ENCODE measurements at places on chromosomes 3 and 15.

DNA sequence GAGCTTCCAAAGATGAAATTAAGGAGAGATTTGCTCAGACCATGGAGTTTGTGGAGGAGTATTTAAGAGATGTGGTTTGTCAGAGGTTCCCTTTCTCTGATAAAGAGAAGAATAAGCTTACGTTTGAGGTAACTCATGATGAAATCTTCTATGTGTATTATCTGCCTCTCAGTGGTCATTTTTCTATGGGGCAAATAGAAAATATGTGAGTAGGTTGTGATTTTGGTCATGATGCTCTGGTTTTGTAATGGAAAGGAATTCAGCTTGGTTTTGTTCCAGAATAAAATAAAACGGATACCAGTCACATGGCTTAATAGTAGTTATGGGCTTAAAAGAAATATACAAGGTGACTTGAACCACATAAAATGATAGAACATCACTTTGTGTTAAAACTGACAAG, 181.1 kb downstream of the ITPR1 start:
- DNase-seq: no peak

GRCh38 chr3:127451321-127451720, 139.2 kb downstream of the TPRA1 start:
- no peak for DNase-seq

GRCh38 chr3:140501061-140501769, 176.6 kb upstream of the TRIM42 start:
- no peak for DNase-seq

GRCh38 chr3:98213276-98213675, 46.8 kb downstream of the OR5H15 start:
- no peak for DNase-seq

GRCh38 chr15:48654801-48655200, 9.3 kb upstream of the FBN1 start:
- DNase-seq: no peak

- no peak for DNase-seq
Measured at GRCh38 chr15:90609242-90610180, 79.8 kb downstream of the CRTC3 start.

- no peak for DNase-seq
Measured at GRCh38 chr3:236881-237280, 40.3 kb downstream of the CHL1 start.

DNA sequence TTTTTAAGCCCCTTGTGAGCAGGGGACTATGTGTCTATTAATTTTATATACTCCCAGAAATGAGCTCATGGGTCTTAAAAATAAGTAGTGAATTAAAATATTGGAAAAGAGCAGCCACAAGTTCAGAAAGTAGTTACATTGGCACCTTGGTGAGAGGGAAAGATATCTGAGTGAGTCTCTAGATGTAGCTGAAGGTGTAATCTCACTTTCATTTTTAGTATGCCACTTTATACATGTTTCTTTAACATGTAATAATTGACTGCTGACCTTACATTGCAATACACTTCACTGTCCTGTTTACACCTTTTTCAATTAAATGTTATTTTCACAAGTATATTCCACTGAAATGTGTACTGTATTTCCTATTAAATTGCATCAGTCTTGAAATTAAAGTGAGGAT, 12.1 kb upstream of the PAK6 start:
- no peak for DNase-seq

GRCh38 chr3:147099076-147099475, 307.3 kb downstream of the ZIC4 start:
- DNase-seq: no peak

DNA sequence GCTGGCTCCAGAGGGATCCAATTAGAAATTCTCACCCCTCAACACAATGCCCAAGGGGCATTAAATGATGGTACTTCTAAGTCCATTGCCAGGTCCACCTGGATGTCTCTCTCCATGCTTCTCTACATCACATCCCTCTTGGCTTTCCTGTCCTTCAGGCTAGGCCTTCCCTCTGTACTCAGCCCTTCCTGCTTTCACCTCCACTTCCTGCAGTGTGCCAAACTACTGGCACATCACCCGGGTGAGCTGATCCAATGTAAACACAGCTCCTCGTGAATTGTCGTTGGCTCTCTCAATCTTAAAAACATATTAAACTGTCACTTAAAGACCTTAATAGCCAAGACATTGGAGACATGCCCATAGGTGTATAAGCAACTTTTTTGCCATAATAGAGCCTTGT, 4.0 kb downstream of the LMCD1 start:
- no peak for DNase-seq

- DNase-seq: no peak
Measured at GRCh38 chr15:90860450-90860849, 7.9 kb upstream of the FURIN start.

- no peak for DNase-seq
Measured at GRCh38 chr15:78708713-78709260, 67.8 kb upstream of the CHRNB4 start.

DNA sequence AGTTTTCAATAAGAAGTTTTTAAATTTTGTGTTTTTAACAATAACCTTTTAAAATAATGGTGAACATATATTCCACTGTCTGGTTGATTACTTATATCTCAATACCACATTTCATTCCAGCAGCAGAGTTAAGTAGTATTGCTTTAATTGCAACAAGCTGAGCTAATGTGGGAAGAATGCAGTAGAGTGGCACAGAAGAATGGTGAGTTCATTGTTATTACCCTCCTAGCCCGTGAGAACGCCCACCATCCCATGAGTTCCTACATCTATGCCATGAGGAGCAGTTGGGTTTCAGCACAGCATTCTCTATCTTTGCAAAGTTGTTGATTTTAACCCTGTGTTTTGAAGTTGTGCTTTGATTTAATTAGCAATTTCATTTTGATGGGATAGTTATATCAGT, 17.8 kb upstream of the NR2E3 start:
- DNase-seq: no peak

GRCh38 chr3:152109038-152109437, 159.7 kb upstream of the MBNL1 start:
- no peak for DNase-seq

GRCh38 chr15:57703387-57703786, 3.1 kb upstream of the POLR2M start:
- DNase-seq: no peak

- no peak for DNase-seq
Measured at GRCh38 chr3:38717355-38718240, 68.1 kb upstream of the SCN5A start.

DNA sequence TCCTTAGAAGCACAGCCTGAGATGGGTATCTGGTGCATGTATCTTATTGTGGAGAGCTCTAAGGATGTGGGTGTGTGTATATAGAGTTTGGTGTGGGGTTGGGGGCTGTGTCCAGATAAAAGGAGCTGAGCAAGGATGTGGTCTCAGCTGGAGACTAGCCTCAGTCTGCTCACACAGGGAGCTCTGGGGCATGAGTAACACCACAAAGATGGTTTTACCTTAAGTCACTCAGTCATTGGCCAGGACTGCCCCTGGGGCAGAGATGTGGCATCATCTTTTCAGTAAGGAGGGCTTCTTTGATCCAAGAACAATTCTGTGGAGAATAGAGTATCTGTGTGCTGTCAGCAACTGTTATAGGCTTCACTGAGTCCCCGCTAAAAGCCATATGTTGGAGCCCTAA, 163.4 kb upstream of the NUDT16 start:
- DNase-seq: no peak

GRCh38 chr3:45020534-45020933, 5.6 kb upstream of the CLEC3B start:
- DNase-seq: no peak

DNA sequence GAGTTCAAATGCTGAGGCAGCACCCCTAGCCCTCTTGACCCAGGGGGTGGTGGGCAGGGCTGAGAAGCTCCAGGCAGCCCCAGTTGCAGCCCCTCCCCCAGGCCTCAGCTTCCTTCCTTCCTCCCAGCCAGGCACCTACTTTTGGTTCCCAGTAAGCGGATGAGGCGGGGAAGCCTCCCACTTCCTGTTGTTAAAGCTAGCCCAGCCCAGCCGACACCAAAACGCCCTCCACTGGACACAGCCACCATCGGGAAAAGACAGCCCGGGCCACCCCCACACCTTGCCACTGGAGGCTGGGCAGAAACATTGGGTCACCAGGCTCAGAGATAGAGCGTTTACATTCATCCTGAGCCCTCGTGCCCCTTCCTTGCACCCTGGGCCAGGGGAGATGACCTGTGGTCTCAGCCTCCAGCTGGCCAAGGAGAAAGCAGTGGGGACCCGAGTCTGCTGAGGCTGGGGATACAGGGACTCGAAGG, 3.5 kb downstream of the DUSP7 start:
- DNase-seq: no peak

DNA sequence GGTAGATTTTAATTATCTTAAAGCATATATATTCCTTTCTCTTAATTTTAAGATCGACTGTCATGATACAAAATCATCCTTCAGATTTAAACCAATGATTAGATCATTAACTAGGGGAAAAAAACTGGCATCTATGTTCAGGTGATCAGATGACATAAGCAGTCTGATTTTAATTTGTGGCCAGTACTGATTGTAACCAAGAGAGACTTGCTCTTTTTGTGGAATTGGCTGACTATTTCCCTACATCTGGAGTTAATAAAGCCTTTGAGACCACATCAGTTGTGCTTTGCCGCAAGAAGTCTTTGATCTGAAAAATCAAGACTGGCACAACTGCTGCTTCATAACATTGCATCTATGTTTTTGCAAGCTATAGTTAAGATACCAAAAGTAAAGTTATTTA, 148.4 kb upstream of the CGNL1 start:
- no peak for DNase-seq

- DNase-seq: no peak
Measured at GRCh38 chr3:99901200-99901926, 83.7 kb downstream of the CMSS1 start.

DNA sequence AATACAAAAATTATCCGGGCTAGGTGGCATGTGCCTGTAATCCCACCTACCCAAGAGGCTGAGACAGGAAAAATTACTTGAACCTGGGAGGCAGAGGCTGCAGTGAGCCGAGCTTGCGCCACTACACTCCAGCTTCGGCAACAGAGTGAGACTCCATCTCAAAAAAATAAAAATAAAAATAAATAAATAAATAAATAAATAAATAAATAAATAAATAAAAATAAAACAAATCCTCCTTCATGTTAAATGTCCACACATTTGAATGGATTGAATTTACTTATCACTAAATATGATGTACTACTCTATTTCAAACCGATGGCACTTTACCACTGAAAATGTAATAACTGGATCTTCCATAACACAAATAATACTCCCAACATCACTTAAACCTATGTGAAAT, 36.3 kb downstream of the ZBTB20 start:
- no peak for DNase-seq

- DNase-seq: no peak
Measured at GRCh38 chr15:45199136-45199810, 11.5 kb upstream of the SHF start.

DNA sequence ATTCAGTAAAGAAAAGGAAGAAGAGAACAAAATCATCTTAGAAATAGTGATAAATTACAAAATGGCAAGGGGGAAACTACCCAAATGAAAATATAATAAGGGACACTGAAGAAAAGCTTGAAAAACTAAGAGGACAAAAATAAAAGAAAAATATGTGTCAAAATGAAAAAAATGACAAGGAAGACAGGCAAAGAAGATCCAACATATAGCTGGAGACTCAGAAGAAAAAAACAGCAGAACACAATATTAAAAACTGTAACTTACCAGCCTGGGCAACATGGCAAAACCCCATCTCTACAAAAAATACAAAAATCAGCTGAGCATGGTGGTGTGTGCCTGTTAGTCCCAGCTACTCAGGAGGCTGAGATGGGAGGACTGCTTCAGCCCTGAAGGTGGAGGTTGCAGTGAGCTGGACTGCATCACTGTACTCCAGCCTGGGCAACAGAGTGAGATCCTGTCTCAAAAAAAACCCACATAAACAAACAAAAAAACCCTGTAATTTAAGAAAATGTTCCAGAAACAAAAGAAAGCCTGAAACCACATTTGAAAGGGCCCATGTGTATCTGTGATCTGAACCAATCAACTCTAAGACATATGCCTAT, 93.2 kb downstream of the ANO10 start:
- no peak for DNase-seq

DNA sequence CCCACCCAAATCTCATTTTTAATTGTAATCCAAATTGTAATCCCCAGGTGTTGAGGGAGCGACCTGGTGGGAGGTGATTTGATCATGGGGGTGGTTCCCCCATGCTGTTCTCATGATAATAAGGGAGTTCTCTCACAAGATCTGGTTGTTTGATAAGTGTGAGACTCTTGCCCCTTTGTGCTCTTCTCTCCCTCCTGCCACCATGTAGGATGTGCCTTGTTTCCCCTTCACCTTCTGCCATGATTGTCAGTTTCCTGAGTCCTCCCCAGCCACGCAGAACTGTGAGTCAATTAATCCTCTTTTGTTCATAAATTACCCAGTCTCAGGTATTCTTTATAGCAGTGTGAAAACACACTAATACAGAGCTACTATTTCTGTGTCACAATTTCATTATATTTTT, 88.7 kb downstream of the NCEH1 start:
- no peak for DNase-seq

- DNase-seq: no peak
Measured at GRCh38 chr3:160049988-160050387, 61.4 kb downstream of the IL12A start.

DNA sequence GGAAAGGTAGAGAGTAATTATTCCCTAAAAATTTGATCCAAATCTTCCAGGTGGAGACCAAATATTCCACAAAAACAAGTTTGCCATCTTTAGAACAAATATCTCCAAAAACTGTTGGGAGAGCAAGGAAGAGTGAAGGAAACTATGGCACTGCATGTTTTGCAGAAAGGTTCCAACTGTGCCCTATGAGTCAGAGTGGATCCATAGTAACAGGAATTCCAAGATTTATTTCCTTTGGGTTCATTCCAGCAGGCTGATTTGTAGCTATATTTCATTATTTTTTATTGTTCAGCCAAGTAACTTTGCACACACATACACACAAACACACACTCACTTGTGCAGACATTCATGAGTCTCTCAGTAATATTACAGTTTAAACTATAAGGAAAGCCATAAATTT, 459.7 kb upstream of the EPHA6 start:
- no peak for DNase-seq

GRCh38 chr3:114586119-114586518, 292.3 kb downstream of the TIGIT start:
- DNase-seq: no peak

GRCh38 chr3:124383846-124384466, 346.3 kb upstream of the UMPS start:
- no peak for DNase-seq

GRCh38 chr15:94414916-94415315, 183.6 kb downstream of the MCTP2 start:
- DNase-seq: no peak

Measured in GOT3 (cell line).